ENCODE measurements at places on chromosomes 4 and X.
A peak's percentile ranks its signal among the peaks of the same experiment; 100 is the strongest.

DNA sequence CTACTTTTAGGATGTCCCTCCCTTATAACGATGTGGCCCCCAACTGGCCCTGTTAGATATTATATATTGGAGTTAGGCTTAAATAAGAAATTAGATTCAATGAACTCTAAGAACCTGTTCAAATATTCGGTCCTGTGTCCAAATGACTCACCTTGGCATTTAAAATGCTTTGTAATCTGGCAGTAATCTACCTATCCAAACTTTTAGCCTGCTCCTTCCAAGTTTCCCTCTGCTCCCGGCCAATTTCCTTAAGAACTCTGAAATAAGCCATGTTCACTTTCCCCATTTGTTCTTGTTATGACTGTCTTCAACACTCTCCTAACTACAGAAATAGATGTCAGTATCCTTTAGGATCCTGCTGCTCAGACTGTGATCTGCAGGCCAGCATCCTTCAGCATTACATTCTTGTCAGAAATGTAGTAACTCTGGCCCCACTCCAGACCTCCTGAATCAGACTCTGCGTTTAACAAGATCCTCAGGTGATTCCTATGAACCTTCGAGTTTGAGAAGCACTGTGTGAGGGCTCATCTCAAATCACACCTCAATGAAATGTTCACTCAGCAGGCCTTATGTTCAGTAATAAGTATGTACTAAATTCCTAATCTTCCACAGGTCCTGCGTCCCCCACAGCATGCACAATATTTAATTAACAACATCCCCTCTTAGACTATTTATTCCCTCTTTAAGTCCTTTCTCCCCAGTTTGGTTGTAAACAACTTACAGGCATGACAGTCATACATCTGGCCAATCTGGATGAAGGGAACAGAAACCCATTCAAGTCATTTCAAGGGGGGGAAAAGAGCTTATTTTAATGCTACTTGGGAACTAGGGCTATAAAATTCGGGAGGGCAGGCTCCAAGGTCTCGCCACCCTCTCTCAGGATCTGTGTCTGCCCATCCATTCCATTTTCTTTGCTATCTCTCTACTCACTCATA, 3.0 kb downstream of the ATP8A1 start:
- no peak for DNase-seq

- DNase-seq = no peak
Measured at GRCh38 chrX:107154787-107155620, 36.4 kb upstream of the RBM41 start.

- DNase-seq = no peak
Measured at GRCh38 chr4:182835006-182835740, 82.0 kb downstream of the DCTD start.

- DNase-seq = peak; percentile 27
Measured at GRCh38 chr4:77465271-77465670, 140.3 kb upstream of the CXCL13 start.

- no peak for DNase-seq
Measured at GRCh38 chrX:108671526-108671925, 64.8 kb downstream of the IRS4 start.

- DNase-seq = no peak
Measured at GRCh38 chr4:7716010-7716721, 223.5 kb downstream of the AFAP1 start.

DNA sequence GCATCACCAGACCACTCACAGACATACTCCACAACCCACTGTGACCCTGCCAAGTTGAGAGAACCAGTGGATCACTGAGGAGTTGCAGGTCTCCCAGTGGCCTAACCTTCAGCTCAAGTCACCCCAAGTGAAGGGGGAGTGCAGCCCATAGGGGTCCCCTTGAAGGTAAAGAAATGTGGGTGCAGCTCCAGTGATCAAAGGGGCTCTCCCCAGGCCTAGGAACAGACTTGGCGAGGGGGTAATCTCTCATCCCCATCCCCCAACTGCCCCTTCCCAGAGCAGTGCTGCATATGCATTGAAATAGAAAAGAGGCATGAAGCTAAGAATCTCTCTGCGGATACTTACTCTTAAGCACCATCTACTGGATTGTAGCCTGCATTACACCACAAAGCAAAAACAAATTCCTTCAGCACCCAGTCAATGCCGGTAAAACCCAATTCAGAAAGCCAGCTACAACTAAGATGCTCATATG, 27.0 kb downstream of the MAGEE1 start:
- peak; percentile 2 for DNase-seq

All from GM13976 (cell line).